ENCODE measurements at places on chromosomes 2 and 18.

- DNase-seq, result no peak
These were observed 8.7 kb downstream of the FAM178B start for GRCh38 chr2:96977631-96978195.

GRCh38 chr2:10016802-10017258 is 26.5 kb upstream of the KLF11 start:
- DNase-seq, result no peak

DNA sequence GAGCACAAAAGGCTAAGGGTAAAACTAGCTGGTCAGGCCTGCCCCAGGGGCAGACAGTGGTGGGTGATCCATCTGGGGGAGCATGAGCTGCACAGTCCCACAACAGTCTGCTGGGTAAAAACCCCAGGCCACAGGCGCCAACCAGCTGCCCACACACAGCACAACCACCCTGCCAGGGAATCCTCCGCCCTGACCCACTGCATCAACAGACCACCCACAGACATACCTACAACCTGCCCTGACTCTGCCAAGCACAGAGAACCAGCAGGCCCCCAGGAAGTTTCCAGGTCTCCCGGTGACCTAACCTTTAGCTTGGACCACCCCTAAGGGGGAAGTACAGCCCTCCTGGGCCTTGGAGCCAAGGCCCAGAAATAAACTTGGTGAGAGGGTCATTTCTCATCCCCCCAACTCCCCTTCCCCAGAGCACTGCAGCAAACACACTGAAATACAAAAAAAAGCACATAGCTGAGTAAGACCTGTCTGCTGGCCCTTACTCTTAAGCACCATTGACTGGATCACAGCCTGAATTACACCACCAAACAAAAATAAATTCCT is 118.3 kb upstream of the CAB39 start:
- no peak for DNase-seq

DNA sequence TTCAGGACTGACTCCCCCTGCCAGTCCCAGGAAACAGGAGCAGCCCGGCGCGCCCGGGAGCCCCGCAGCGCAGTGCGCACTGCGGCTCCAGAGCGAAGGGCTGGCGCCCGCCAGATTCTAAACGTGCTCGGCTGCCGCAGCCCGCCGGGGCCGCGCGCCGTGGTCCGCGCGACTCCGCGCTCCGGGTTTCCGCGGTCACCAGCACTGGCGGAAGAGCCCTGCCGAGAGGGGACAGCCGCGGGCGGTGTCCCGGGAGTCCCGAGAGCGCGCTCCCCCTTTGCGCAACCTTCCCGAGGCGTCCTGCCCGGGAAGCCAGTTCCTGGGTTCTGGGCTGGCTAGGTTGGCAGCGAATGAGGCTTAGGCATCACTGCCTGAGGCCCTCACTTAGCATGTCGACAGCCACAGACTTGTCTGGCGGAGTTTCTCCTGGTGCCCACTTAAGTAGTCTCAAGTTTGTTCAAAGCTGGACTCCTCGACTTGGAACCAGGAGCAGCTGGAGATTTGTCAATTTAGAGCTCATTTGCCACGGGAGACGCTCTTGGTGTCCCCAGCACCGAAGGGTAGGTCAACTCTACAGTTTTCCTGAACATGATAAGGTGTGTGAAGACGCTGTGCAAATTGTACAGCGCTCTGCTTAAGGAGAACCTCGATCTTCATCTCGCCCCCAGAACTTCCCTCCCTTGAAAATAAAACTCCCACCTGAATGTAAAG is 1.5 kb upstream of the VSNL1 start:
- no peak for DNase-seq
